ENCODE measurements at places on chromosomes 6 and 20.

- no peak for DNase-seq
Measured at GRCh38 chr6:149218471-149218870, 99.0 kb upstream of the TAB2 start.

DNA sequence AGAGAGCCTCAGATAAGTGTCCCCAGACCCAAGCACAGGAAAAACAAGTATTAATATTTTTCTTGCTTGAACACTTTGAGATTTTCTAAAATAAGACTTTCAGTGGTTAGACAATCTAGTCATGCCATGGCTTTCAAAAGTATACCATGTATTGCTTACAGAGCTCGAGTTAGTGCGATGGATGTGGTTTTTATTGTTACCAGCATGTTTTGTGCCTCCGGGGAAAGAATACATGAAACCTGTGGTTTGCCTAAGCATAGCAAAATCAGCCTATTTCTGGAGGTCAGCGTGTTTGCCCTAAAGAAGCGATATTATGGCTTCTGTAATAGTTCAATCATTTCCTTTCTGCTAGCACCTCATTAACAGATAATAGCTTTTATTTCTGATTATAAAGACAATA lies 21.6 kb downstream of the RIN2 start:
- DNase-seq = no peak

DNA sequence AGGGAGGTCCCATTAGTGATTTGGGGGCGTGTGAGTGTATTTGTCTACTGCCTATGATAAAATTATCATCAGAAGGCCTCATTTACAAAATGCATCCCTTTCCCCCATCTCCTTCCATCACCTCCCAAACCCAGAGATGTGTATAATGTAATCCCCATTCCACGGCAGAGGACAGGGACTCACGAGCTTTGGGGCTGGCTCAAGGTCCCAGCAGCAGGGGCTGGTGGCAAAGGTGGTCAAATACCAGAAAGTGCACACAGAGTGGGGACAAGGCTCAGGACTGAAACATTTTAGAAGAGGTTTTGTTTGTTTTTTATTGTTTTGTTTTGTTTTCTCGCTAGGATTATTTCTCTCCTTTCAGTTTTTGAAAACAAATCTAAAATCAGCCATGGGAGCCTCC lies 68.5 kb upstream of the TOP1 start:
- no peak for DNase-seq

DNA sequence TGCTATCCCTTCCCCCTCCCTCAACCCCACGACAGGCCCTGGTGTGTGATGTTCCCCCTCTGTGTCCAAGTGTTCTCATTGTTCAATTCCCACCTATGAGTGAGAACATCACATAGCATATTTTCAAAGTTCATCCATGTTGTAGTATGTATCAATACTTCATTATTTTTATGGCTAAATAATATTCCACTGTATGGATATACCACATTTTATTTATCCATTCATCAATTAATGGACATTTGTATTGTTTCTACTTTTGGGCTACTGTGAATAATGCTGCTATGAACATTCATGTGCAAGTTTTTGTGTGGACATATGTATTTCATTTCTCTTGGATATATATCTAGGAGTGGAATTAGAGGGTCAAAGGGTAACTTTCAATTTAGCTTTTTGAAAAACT lies 58.7 kb upstream of the ARMC2 start:
- DNase-seq = no peak

GRCh38 chr6:130853555-130854183 lies 26.5 kb downstream of the SMLR1 start:
- DNase-seq = no peak
